MCF 10A (cell line): ENCODE measurements at places on chromosomes 1 and 21.

DNA sequence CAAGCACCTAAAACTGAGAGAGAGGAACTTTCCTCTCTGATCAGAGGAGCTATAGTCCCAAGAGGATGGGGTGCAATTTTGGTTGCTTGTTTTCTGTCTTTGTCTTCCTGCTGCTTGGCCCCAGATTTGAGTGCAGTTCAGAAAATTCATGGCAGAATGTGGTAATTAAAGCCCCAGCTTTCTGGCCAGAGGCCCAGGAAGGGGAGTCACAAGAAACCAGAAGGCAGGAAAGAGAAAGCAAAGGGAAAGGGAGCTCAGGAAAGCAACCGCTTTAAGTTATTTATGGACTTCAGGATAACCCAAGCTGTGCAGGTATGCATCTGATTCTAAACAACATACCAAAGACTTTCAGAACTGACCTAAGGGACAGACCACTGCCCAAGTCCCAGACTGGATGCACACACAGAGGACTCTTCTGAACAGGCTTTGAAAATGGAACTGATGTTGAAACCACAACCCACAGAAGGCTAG lies 88.8 kb downstream of the ST3GAL3 start:
- DNase-seq: peak; percentile 45

DNA sequence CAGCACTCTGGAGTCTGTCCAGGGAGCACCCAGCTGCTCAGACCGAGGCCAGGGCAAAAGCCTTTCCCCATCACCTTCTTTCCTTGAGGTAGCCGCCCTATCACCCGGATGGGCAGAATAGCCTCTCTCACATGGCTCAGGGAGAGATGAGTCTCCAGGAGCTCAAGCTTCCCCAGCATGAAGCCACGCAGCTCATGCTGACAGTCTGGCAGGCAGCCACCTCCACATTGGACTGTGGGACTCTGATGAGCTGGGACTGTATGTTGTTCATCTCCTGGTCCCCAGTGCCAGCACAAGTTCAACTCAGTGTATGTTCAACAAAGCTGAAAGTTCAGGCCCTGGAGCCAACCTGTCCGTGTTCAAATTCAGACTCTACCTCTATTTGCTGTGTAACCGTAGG lies 75.2 kb upstream of the ZC3H12A start:
- no peak for DNase-seq

- DNase-seq: no peak
These were observed 6.6 kb upstream of the ZNF669 start for GRCh38 chr1:247110627-247111258.

GRCh38 chr1:214010717-214011116 lies 22.9 kb downstream of the PROX1 start:
- DNase-seq: no peak

DNA sequence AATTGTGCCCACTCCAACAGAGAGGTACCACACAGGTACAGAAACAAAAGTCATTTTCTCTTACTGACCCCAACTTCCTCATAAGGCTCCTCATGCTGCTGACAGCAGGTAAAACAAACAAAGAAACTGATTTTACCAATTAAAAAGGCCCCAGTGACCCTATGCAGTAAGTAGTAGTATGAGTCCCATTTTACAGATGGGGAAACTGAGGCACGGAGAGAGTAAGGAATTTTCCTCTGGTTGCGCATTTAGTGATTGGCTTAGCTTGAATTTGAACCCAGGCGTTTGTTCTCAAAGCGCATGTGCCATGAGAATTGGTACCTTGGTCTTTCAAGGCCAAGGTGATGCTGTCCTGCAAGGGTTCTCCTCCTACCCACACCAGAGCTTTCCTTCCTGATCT lies 66.1 kb upstream of the ZBTB40 start:
- DNase-seq: no peak

- no peak for DNase-seq
These were observed 20.5 kb downstream of the FCRL4 start for GRCh38 chr1:157577420-157577819.

DNA sequence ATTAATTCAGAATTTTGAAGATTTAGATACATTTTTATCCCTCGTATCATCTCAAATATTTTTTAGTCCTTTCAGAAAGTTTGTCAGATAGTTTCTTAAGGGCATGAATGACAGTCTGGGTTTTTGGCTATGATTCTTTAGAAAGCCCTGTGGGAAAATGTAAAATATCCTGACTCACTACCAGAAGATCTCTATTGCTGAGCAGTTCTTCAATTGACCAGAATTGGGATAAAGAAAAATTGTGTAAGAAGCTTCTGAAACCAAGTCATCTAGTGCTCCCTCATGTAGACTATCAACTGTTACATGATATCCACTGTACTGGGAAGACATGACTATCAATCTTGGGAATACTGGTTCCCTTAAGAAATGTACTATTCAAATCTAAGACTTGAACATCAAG lies 608.3 kb upstream of the CHRM3 start:
- DNase-seq: no peak

DNA sequence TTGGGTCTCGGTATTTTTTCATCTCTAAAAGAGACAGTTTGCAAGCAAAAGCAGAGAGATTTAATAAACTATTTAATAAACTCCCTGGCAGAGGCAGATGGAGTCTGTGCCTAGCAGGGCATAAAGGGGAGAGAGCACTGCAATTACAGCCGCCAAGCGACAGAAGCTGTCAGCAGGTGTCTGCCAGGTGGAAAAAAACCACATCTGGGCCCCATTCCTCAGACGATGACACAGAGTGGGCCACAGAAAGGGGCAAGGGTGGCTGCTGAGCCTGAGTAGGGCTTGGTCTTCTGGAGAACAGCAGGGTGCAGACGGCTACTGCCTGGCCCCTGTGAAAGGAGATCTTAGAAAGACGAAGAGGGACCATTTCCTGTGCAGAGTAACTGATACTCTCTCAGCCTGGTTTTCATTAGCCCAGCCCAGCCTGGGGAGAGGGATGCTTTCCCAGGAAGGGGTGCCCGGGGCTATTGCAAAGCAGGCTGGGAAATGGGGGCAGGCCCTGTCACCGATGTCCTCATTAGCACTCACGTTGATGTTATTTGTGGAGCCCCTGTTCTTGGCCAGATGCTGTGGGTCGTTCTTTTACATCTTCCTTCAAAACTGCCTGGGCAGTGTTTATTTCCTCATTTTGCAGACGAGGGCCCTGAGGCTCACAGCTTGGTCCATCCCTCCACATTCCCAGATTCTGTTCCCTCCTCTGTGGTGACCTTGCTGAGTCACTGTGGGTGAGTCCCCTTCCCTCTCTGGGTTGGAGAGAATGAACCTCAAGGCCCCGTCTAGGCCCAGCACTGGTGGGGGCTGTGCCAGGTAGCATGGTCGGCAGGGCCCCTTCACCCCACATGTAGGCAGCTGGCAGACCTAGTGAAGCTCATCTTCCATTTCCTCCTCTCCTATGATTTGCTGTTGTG lies 472.7 kb downstream of the PTPRU start:
- peak; percentile 91 for DNase-seq
